HFF-Myc (cell line): ENCODE measurements at places on chromosomes 16 and 17.

GRCh38 chr16:85573045-85573695, 40.0 kb upstream of the GSE1 start:
- no peak for DNase-seq

DNA sequence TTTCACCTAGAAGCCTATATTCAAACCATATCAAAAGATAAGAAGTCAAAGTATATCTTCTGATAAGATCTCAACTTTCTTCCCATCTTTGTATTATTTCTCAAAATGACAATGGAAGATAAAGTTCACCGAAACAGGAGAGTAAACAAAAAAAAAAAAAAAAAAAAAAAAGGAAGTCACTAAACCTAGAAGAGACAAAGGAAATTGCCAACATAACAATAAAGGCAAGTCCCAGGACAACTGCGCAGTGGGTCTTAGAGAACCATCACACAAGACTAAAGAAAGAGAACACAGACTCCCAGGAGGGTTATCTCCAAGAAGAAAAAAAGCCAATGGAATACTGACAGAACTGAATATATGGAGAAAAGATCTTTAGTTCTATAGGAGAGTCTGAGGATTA, 65.7 kb downstream of the SMURF2 start:
- DNase-seq, result no peak

GRCh38 chr16:7746941-7747340, 414.3 kb downstream of the RBFOX1 start:
- DNase-seq, result no peak

- no peak for DNase-seq
Measured at GRCh38 chr17:72099919-72100318, 20.9 kb upstream of the SOX9 start.

- no peak for DNase-seq
Measured at GRCh38 chr16:47611848-47612493, 150.8 kb downstream of the PHKB start.

DNA sequence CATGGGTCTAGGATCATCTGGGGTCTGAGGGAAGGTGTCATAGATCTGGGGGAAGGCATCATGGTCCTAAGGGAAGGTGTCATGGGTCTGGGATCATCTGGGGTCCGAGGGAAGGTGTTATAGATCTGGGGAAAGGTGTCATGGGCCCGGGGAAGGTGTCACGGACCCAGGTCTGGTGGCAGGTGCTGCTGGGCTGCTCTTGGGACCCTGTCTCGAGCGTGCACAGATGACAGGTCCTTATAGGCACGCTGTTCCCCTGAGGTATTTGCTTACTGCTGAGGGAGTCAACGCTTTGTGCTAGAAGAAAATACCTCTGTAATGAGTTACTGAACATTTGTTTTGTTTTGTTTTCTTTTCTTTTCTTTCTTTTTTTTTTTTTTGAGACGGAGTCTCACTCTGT, 1.4 kb downstream of the RAB40C start:
- no peak for DNase-seq

DNA sequence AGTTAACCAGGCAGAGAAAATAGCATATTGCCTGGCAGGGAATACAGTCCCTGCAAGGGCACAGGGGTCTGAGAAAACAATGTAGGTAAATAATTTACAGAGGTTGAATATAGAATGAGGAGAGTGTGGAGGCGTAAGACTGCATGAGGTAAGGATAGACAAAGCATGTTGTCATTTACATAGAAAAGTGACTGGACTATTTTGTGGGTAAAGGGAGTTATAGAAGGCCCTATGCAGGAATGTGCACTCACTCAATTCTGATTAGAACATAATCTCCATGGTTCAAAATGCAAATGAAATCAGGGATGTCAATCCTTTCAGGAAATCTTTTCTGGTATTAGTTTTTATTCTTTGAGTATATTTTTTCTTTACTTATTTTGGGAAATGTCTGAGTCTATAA, 285.7 kb upstream of the SALL1 start:
- DNase-seq, result no peak

DNA sequence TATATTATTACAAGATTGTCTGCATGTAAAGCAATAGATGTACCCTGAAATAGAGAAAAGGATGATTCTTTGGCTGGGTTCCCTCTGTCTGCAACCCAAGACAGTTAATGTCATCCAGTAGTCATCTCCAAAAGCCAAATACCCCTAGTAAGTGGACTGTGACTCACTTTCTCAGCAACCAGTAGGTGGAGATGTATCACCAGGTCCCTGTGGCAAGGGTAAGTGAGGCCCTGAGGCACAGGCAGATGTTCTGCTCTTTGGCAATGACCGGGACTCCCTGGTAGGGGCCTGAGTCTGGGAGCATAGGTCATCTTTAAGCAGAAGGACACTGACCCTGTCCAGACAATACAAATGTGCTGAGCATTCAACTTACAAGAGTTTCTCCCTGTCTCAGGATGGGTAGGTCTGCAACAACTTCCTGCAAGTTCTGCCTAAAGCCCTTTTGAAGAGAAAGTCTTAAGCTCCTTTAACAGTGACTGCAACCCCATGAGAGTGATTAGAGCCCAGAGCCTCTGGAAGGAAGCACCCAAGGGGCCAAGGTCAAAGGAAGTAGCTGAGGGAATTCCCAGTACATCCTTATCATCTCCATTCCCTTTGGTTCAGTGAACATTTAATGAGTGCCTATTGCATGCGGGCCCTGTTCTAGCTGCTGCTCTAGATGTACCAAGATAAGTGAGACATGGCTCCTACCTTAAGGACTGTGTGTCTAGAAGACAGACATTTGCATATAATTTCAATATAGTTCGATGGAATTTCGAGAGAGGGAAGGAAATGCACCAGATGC, 31.9 kb downstream of the PMP22 start:
- peak; percentile 31 for DNase-seq

DNA sequence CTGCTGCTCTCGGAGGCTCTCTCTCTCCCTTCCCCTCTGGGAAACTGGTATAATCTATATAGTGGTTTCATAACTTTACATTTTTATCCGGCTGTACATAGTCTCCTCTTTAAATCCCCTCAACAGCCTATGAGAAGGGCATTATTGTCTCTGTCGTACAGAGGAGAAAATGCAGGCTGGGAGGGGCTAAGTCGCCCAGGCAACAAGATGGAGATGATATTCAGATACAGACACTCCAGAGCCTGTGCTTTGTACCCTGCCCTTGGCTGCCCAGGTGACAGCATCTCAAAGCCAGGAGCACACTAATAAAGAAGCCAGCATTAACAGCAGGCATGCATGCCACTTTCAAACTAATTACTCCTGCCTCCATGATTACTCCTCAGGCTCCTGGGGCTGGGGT, 4.7 kb upstream of the EIF1 start:
- DNase-seq, result no peak

- DNase-seq, result no peak
Measured at GRCh38 chr16:56789360-56789759, 59.4 kb downstream of the NUP93 start.

DNA sequence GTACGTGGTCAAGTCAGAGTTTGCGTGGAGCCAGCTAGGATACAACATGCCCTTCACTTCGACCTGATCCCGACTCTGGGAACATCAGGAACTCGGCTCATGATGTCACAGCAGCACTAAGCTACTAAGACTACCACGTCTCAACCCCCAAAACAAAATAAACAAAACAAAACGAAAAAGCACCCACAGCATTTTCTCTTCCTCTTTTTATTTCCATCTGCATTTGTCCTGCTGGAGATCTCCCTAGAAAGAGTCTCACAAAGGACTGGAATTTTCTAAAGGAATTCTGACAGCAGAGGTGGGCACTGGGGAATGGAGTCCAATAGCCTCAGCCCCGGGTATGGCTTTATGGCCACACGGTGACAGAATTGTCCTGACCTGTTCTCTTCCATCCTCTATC, 196.6 kb downstream of the SALL1 start:
- no peak for DNase-seq

- peak; percentile 61 for DNase-seq
Measured at GRCh38 chr17:48908853-48909394, 717 bp downstream of the UBE2Z start.

GRCh38 chr17:10294180-10294579, 78.6 kb downstream of the MYH13 start:
- DNase-seq, result no peak

GRCh38 chr16:78462288-78463208, 363.1 kb downstream of the WWOX start:
- DNase-seq, result no peak

- peak; percentile 26 for DNase-seq
Measured at GRCh38 chr17:4327606-4328005, 38.9 kb downstream of the UBE2G1 start.

DNA sequence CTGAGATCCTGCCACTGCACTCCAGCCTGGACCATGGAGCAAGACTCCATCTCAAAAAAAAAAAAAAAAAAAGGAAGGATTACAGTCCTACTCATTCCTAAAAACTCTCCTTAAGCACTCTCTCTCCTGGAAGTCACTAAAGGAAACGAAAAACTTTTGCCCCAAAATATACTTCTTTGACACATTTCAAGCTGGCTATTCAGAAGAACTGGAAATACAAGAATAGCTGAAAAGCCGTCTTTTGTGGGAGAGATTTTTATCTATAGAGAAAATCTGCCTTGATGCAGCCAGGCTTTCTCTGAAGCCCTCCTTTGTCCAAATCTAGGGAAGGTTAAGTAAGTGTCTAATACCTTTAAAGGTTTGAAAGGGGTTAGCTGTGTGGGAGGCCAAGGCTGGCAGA, 16.9 kb upstream of the MARVELD3 start:
- DNase-seq, result no peak
